ENCODE measurements at places on chromosomes 2 and 18. TPM values are rescaled to one million over a fixed set of nuclear protein-coding genes. Genes with fewer than 3 reads are reported as not detected.

Gene SPATS2L
- 41.2 TPM for polyA plus RNA-seq

Gene CFAP65
- 0.01 TPM for polyA plus RNA-seq

Gene CHN1
- 3.2 TPM for polyA plus RNA-seq

Gene SERPINB13
- 228 TPM for polyA plus RNA-seq

Gene FSHR
- not detected for polyA plus RNA-seq

Gene MATN3
- 0.42 TPM for polyA plus RNA-seq

Gene CRIM1
- 5.9 TPM for polyA plus RNA-seq

Gene COL5A2
- 6.7 TPM for polyA plus RNA-seq

Gene MAT2A
- polyA plus RNA-seq, result 53.9 TPM

Gene ITGA4
- polyA plus RNA-seq, result 0.22 TPM

Gene EGR4
- not detected for polyA plus RNA-seq

Gene ERBB4
- 0.06 TPM for polyA plus RNA-seq

Gene NPPC
- 2.2 TPM for polyA plus RNA-seq

Gene BCL2
- polyA plus RNA-seq, result 1.3 TPM

Gene KCTD18
- 4.9 TPM for polyA plus RNA-seq

Gene CNRIP1
- 3.8 TPM for polyA plus RNA-seq

Gene ALPG
- polyA plus RNA-seq, result not detected

Gene ASPRV1
- polyA plus RNA-seq, result 0.71 TPM

Gene STK11IP
- 25.5 TPM for polyA plus RNA-seq

Gene SEH1L
- 19.3 TPM for polyA plus RNA-seq

Gene HMSD
- polyA plus RNA-seq, result 0.55 TPM

Gene PTPRM
- polyA plus RNA-seq, result 10.4 TPM

Gene MARCO
- 0.18 TPM for polyA plus RNA-seq

Gene KDSR
- 17.9 TPM for polyA plus RNA-seq

Gene SNORC
- polyA plus RNA-seq, result 1.0 TPM

Gene DPYSL5
- polyA plus RNA-seq, result not detected

Gene PROKR1
- 0.01 TPM for polyA plus RNA-seq

Gene KYNU
- 2.7 TPM for polyA plus RNA-seq

Gene KANSL1L
- polyA plus RNA-seq, result 3.0 TPM

Gene ZNF396
- polyA plus RNA-seq, result 0.65 TPM

Gene TUBA3E
- not detected for polyA plus RNA-seq

Gene TEX44
- not detected for polyA plus RNA-seq

Gene RALBP1
- polyA plus RNA-seq, result 23.7 TPM

Gene CDK5R2
- not detected for polyA plus RNA-seq

Gene ABCB11
- 0.01 TPM for polyA plus RNA-seq

Gene ZNF2
- 1.2 TPM for polyA plus RNA-seq

Gene GREB1L
- 0.31 TPM for polyA plus RNA-seq

Gene SLC35G4
- not detected for polyA plus RNA-seq

Gene PRKAG3
- polyA plus RNA-seq, result 0.02 TPM

Gene SLC25A52
- polyA plus RNA-seq, result 0.02 TPM

Gene PSMA8
- polyA plus RNA-seq, result 0.04 TPM

Gene GPR35
- polyA plus RNA-seq, result 3.1 TPM

Gene LONRF2
- polyA plus RNA-seq, result 0.33 TPM

Gene LRP1B
- polyA plus RNA-seq, result 0.02 TPM

All from esophagus (tissue), 2 donors.